ENCODE measurements at places on chromosomes 4 and X. TPM values are rescaled to one million over a fixed set of nuclear protein-coding genes. Genes with fewer than 3 reads are reported as not detected.

MPP1 gene
- total RNA-seq, result 59.8 TPM

PPBP gene
- total RNA-seq, result not detected

TMEM35A gene
- total RNA-seq, result not detected

GAGE13 gene
- total RNA-seq, result not detected

SMPX gene
- not detected for total RNA-seq

NHSL2 gene
- 1.6 TPM for total RNA-seq

FGB gene
- not detected for total RNA-seq

CDKL2 gene
- 0.45 TPM for total RNA-seq

ELF4 gene
- 38.4 TPM for total RNA-seq

CHIC1 gene
- 8.4 TPM for total RNA-seq

SPANXD gene
- not detected for total RNA-seq

FRMPD4 gene
- total RNA-seq, result not detected

GSX2 gene
- not detected for total RNA-seq

FRAS1 gene
- total RNA-seq, result 0.53 TPM

DCAF12L2 gene
- not detected for total RNA-seq

SEC31A gene
- total RNA-seq, result 118 TPM

CXCL6 gene
- not detected for total RNA-seq

WFS1 gene
- total RNA-seq, result 2.4 TPM

PRPS2 gene
- total RNA-seq, result 67.1 TPM

ADH1A gene
- not detected for total RNA-seq

ACSL1 gene
- total RNA-seq, result 10.9 TPM

TBC1D9 gene
- total RNA-seq, result 0.17 TPM

TMEM31 gene
- not detected for total RNA-seq

BCORL1 gene
- total RNA-seq, result 15.4 TPM

DACH2 gene
- total RNA-seq, result not detected

SOWAHD gene
- total RNA-seq, result 2.1 TPM

PLP1 gene
- not detected for total RNA-seq

LRAT gene
- not detected for total RNA-seq

FGFR3 gene
- total RNA-seq, result not detected

MAGED1 gene
- total RNA-seq, result 52.5 TPM

CXCL3 gene
- total RNA-seq, result not detected

KLF8 gene
- total RNA-seq, result 2.9 TPM
